ENCODE measurements at places on chromosomes 12 and 14. TPM values are rescaled to one million over a fixed set of nuclear protein-coding genes. Genes with fewer than 3 reads are reported as not detected.

DNA sequence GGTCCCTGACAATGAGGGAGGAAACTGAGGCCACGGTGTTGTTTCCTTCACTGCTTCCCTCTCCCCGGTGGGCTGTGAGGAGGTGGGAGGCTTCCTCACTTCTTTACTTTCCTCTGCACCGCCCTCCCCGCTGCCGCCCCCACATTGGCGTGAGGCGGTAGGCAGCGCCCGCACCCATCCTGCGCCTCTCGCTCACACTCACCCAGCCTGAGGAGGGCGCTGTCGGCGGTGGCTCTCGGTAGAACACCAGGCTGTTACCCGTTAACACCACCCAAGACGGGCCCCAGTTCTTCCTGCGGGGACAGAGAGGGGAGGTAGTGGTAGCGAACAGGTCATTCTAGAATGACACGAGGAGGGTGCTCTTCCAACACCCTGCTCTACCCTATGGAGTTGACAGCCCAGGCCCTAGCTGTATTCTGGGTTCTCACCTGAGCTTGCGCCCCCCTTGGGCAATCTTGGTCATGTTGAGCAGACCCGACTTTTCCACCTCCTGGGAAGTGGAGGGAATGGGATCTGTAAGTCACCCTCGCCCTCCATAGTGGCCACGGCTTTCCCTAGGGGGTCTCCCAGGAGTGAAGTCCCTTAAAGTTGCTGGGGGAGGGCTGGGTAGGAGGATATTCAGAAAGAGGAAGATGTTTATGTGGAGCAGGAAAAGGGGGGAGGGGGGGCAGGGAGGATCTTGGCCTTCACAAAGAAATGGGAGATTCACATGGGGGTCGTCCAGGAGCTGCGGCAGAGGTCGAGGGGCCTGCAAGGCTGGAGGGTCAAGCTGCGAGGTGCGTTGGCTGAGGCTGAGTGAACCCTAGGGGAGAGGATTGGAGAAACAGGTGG, 3.3 kb downstream of the ARHGAP9 start:
- H3K4me1 ChIP-seq, result peaks cover 69% of the 10 kb centered on the region
- no peaks in the 10 kb centered on the region for H3K27me3 ChIP-seq
- H3K4me3 ChIP-seq, result peak overlapping the region; percentile 91
- peak overlapping the region; percentile 93 for H3K27ac ChIP-seq
- DNase-seq, result peak; percentile 80

Gene SERPINA1
- 4.4 TPM for total RNA-seq

Gene PRB4
- total RNA-seq, result not detected

DNA sequence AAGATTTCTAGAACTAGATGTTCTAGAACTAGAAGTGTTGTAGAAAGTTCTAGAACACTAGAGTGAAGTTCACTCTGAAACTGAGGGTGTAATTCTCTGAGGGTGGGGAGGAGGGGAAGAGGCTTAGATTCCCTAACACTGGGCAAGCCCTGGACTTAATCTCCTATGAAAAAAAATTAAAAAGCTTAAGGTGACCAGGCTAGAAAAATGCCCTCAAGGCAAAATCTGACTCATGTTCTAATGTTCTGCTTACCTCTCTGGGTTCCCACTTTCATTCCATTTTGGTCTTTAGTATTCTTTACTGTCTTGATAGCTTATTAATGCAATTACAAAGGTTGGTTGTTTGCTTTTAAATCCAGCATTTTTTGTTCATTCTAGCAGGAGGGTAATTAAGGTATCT, 101.5 kb downstream of the KICS2 start:
- H3K27me3 ChIP-seq, result peaks cover 11% of the 10 kb centered on the region
- no peak overlapping the region for H3K4me3 ChIP-seq
- no peak overlapping the region for H3K27ac ChIP-seq
- H3K36me3 ChIP-seq, result no peaks in the 10 kb centered on the region

Gene LRRIQ1
- total RNA-seq, result not detected

- H3K36me3 ChIP-seq, result no peaks in the 10 kb centered on the region
- no peak for DNase-seq
- no peak overlapping the region for H3K27ac ChIP-seq
Measured at GRCh38 chr12:42638697-42639096, 49.2 kb upstream of the PRICKLE1 start.

Gene EML1
- total RNA-seq, result not detected

DNA sequence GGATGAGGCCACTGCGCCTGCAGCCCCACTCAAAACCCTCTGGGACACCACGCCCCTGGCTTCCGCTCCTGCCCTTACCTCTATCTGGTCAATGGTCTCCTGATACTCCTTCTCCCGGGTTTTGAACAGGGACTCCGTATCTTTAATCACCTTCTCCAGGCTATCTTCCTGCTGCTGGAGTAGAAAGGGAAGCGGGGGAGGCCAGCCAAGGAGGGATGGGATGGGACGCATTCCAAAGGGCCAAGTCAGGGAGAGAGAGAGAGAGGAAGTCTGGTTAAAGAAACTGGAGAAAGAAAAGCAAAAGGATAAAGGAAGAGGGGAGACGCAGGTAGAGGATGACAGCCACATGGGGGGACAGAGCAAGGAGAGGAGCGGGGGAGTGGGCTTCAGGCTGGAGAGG, 7.9 kb downstream of the IFFO1 start:
- no peaks in the 10 kb centered on the region for H3K27me3 ChIP-seq
- no peak overlapping the region for H3K27ac ChIP-seq
- no peak overlapping the region for H3K4me3 ChIP-seq
- peaks cover 31% of the 10 kb centered on the region for H3K36me3 ChIP-seq
- DNase-seq, result no peak

- no peaks in the 10 kb centered on the region for H3K27me3 ChIP-seq
- H3K36me3 ChIP-seq, result no peaks in the 10 kb centered on the region
- DNase-seq, result no peak
- no peaks in the 10 kb centered on the region for H3K4me1 ChIP-seq
Measured at GRCh38 chr14:26841920-26842741, 244.3 kb upstream of the NOVA1 start.

- H3K36me3 ChIP-seq, result no peaks in the 10 kb centered on the region
- DNase-seq, result no peak
- peak overlapping the region; percentile 59 for H3K4me3 ChIP-seq
- H3K4me1 ChIP-seq, result peaks cover 7% of the 10 kb centered on the region
- H3K27ac ChIP-seq, result no peak overlapping the region
Measured at GRCh38 chr14:73634011-73634833, 10.6 kb upstream of the DNAL1 start.

- no peaks in the 10 kb centered on the region for H3K4me1 ChIP-seq
- no peaks in the 10 kb centered on the region for H3K27me3 ChIP-seq
- no peaks in the 10 kb centered on the region for H3K36me3 ChIP-seq
- no peak for DNase-seq
- H3K4me3 ChIP-seq, result no peak overlapping the region
- H3K27ac ChIP-seq, result no peak overlapping the region
Measured at GRCh38 chr14:101223561-101224162, 320.1 kb upstream of the RTL1 start.

- H3K27ac ChIP-seq, result no peak overlapping the region
- H3K27me3 ChIP-seq, result peaks cover 1% of the 10 kb centered on the region
- no peaks in the 10 kb centered on the region for H3K4me1 ChIP-seq
- H3K4me3 ChIP-seq, result no peak overlapping the region
- no peaks in the 10 kb centered on the region for H3K36me3 ChIP-seq
Measured at GRCh38 chr12:94721173-94721572, 70.8 kb upstream of the TMCC3 start.

Gene IAPP
- total RNA-seq, result not detected

DNA sequence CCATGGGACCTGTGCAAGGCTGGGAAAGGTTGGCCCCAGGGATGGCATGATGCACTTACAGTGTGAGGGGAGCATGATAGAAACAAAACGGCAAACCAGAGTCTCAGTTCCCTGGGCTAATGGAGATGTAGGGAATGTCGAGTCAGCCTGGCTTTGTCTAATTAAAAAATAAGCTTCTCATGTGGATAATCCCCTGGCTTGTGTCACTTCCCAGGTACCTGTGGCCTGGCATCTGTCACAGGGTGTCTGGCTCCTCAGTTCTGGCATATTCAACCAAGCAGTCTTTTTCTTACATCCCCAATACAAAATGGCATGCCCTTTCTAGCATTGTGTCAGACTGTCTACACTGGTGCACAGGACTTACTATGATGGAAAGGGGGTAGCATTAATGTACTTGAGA, 261.4 kb downstream of the GRIN2B start:
- no peak for DNase-seq
- H3K4me3 ChIP-seq, result no peak overlapping the region
- no peaks in the 10 kb centered on the region for H3K27me3 ChIP-seq

DNA sequence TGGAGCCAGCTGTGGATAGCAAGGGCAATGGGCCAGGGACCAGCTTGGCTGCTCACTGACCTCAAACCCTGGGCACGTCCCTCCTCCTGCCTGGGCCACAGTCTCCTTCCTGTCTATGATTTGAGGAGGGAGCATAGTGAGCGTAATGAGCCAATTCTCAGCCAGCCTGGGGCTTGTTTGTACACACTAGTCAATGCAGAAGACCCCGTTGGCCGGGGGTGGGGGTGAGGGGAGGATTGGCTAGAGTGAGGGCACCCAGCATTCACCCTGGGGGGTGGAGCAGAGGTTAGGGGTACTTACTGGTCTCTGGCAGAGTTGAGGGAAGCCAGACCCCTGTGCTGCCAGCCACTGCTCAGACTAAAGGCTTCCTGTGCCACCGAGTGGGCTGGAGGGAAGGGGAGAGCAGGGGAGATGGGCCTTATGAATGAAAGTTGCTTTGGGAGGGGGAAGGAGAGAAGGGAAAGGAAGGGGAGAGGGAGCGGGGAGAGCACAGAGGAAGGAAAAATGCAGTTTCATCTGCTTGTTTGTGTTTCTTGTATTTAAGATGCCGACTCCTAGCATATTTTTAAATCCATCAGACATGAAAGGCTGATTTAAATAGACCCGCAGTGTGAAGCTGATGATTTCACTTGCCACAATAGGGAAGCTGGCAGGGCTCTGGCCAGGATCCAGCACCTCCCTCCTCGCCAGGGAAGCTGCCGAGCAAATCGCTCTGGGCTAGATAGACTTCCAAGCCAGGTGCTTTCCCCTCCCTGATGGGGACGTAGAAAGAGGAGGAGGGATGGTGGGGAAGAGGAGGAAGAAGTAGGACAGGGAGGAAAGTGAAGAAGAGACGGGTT, 114.0 kb downstream of the PRMT8 start:
- peaks cover 1% of the 10 kb centered on the region for H3K27me3 ChIP-seq
- peaks cover 9% of the 10 kb centered on the region for H3K36me3 ChIP-seq
- no peaks in the 10 kb centered on the region for H3K4me1 ChIP-seq
- H3K4me3 ChIP-seq, result no peak overlapping the region
- no peak for DNase-seq

- H3K27me3 ChIP-seq, result no peaks in the 10 kb centered on the region
- peak overlapping the region; percentile 91 for H3K27ac ChIP-seq
- H3K4me1 ChIP-seq, result peaks cover 23% of the 10 kb centered on the region
- no peaks in the 10 kb centered on the region for H3K36me3 ChIP-seq
- peak overlapping the region; percentile 88 for H3K4me3 ChIP-seq
Measured at GRCh38 chr12:53053218-53054111, 3.6 kb downstream of the TNS2 start.
